Heart left ventricle (tissue), 16 donors: ENCODE measurements at places on chromosomes 7 and 10. TPM values are rescaled to one million over a fixed set of nuclear protein-coding genes. Genes with fewer than 3 reads are reported as not detected.

The HOXA2 gene
- 0.03 TPM for polyA plus RNA-seq

The SPDYE1 gene
- polyA plus RNA-seq, result not detected

- DNase-seq, result peak; percentile 55
Measured at GRCh38 chr10:110399106-110399964, 94.6 kb upstream of the SMNDC1 start.

The GRM8 gene
- 0.24 TPM for polyA plus RNA-seq

GRCh38 chr10:66813122-66813521 is 112.7 kb upstream of the LRRTM3 start:
- no peak for DNase-seq

The SFTPA1 gene
- not detected for polyA plus RNA-seq

- DNase-seq, result no peak
Measured at GRCh38 chr7:127608446-127608845, 9.5 kb downstream of the PAX4 start.

DNA sequence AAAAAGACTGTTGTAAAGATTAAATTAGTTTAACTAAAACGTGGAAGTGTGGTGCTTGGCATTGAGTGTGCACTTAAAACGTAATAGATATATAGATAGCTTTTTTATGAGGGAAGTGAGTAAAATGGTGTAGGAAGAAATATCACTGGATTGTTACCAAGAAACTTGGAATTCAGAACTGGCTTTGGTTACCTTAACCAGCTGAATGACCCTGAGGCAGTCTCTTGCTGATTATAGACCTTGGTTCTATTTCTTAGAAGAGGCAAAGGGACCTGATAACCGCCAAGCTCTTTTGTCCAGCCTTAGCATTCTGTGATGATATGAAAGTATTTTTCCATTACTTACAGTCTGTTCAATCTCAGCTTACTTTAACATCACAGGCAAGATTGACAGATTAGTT is 3.8 kb downstream of the REEP3 start:
- DNase-seq, result no peak

GRCh38 chr10:16779384-16779915 is 37.8 kb downstream of the RSU1 start:
- no peak for DNase-seq

DNA sequence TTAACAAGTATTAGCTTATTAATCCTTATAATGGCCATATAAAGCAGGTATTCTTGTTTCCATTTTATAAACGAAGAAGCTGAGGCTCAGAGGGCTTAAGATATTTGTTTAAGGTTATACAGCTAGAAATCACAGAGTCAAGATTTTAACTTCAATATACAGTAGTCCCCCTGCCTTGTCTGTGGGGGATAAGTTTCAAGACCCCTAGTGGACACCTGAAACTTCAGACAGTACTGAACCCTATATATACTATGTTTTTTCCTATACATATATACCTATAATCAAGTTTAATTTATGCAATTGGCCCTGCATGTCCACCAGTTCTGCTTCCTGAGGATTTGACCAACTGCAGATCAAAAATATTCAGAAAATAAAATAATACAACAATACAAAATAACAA is 44.4 kb upstream of the STRIP2 start:
- DNase-seq, result no peak

- no peak for DNase-seq
Measured at GRCh38 chr10:34382626-34383025, 432.5 kb downstream of the PARD3 start.

GRCh38 chr7:158083526-158084310 is 503.9 kb downstream of the PTPRN2 start:
- no peak for DNase-seq

The CYP2E1 gene
- polyA plus RNA-seq, result 0.46 TPM

DNA sequence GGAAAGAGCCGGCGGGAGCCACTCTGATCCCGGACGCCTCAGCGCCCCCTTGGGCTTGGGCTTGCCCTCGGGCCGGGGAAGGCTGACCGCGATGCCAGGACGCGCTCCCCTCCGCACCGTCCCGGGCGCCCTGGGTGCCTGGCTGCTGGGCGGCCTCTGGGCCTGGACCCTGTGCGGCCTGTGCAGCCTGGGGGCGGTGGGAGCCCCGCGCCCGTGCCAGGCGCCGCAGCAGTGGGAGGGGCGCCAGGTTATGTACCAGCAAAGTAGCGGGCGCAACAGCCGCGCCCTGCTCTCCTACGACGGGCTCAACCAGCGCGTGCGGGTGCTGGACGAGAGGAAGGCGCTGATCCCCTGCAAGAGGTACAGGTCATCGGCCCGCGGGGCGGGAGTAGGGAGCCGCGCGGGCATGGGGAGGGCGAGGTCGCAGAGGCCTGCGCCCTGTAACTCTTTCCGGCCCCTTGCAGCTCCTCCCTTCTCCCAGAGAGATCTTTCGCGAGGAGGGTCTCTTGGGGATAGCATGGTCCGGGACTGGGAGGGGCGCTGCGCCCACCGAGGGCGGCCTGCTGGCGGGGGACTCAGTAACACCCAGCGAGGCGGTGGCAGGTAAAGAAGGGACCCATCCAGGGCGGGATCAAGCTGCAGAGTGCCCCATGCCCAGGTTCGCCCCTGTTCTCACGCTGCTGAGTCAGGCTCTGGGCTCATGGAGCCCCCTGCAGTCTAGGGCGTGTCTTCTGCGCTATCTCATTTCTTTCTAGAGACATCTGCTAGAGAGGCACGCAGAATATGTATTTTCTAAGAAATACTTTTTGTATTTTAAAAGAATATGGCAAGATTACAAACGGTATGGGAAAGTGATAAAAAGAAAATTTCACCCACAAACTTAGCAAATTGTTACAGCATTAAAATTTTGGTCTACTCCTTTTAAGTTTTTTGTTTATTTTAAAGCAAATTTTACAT is 687 bp downstream of the EPDR1 start:
- DNase-seq, result peak; percentile 37

The RPEL1 gene
- not detected for polyA plus RNA-seq

The ELN gene
- polyA plus RNA-seq, result 68.1 TPM

- DNase-seq, result no peak
Measured at GRCh38 chr7:155533120-155533826, 13.1 kb downstream of the CNPY1 start.

The SLC26A3 gene
- polyA plus RNA-seq, result not detected

DNA sequence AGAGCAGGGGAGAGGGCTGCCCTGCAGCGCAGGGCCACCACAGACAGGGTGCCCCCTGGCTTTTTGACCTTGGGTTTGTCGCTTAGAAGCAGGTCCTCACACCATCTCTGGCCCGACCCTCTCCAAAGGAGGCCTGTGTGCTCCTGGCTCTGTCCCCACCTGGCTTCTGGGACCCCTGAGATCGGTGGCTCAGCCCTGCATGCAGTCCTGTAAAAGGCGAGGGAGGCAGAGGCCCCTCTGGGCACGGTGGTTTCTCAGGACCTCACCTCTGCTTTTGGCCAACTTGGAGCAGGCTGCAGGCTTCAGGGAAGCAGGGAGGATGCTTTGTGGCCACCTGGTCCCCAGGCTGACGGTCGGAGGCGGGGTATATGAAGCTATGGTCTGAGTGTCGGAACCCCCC is 21.4 kb downstream of the WDR86 start:
- no peak for DNase-seq

GRCh38 chr10:17607603-17608332 is 9.4 kb downstream of the HACD1 start:
- DNase-seq, result no peak

The ANKRD2 gene
- 450 TPM for polyA plus RNA-seq

The PRLHR gene
- polyA plus RNA-seq, result not detected

DNA sequence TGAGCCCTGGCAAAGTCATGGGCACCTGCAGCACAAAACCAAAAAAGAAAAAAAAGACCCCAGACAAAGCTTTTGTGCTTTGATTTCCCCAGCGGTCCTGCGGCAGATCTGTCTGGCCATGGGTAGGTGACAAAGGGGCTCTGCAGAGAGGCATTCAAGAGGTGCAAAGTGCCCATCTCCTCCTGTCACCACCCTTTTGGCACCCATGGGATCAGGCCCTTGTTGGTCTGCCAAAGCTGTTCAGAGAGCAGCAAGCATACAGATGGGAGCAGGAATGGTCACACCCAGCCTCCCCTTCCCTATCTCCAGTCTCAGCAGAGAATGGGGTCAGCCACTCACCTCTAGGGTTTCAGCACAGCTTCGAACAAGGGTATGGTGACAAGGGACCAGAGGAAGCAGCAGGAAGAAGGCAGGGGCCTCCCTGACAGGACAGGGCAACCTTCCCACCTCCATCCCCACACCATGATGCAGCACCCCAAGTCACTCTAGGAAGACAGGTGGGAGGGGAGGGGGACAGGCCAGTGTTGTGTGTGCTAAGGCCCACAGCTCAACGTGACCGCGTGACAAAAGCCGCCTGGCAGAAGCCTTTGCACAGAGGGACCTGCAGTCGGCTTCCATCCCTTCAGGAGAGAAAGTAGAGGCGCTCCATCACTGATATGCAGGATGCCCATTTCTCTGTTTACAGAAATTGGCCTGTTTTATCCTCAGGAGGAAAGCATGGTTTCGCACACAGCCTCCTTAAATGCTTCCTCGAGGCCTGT is 6.3 kb downstream of the CAMK2G start:
- peak; percentile 75 for DNase-seq

DNA sequence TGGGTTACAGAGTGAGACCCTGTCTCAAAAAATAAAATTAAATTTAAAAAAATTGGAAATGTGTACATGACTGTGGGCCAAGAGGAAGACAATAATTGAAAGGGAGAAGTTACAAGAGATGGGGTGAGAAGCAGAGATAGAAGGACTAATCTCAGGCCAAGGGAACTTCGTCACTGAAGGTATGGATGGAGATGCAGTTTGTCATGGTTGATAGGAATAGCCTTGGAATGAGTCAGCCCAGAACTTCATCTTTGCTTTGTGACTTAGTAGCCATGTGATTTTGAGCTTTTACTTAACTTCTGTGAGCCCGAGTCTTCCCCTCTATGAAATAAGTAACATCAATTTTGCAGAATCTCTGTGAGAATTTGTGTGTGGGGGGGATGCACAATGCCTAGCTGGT is 6.5 kb upstream of the PODXL start:
- DNase-seq, result no peak

The SNCG gene
- 18.5 TPM for polyA plus RNA-seq

GRCh38 chr10:88337134-88337533 is 246.0 kb downstream of the RNLS start:
- DNase-seq, result no peak

DNA sequence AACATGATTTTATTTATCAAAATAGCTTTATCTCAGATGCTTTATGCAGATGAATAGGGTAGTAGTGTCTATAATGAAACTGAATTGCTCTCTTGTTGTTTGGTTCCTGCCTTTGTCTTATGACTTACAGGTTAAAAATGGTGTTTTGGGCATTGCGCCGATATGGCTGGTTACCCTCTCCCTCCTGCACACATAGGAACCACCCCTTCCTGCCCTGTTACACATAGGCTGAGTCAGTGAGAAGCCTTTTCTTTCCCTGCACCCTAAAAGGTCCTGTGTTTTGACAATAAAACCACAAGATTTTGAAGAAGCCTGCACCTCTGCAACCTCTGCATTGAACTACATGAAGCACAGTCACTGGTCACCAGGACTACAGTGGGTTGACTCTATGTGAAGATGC is 655.8 kb upstream of the ANKRD30A start:
- no peak for DNase-seq

DNA sequence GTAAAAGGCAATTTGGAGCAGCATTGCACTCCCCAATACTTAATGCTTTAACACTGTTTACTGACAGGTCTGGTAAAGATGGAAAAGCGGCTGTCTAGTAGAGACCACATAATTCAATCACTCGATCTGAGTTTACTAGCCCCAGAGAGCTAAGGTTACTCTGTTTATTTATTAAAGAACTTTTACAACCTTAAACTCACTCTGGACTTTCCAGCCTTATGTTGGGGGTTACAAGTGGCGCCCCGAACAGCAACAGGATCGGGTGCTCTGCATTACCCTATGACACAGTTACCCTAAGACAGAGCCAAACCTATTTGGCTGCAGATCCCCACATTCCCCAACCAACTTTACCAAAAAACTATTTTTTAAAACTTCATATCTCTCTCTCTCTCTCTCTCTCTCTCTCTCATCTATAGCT is 43.9 kb downstream of the MRPS24 start:
- no peak for DNase-seq

The CHST15 gene
- polyA plus RNA-seq, result 3.1 TPM

- DNase-seq, result no peak
Measured at GRCh38 chr7:86778271-86778670, 134.6 kb downstream of the GRM3 start.

DNA sequence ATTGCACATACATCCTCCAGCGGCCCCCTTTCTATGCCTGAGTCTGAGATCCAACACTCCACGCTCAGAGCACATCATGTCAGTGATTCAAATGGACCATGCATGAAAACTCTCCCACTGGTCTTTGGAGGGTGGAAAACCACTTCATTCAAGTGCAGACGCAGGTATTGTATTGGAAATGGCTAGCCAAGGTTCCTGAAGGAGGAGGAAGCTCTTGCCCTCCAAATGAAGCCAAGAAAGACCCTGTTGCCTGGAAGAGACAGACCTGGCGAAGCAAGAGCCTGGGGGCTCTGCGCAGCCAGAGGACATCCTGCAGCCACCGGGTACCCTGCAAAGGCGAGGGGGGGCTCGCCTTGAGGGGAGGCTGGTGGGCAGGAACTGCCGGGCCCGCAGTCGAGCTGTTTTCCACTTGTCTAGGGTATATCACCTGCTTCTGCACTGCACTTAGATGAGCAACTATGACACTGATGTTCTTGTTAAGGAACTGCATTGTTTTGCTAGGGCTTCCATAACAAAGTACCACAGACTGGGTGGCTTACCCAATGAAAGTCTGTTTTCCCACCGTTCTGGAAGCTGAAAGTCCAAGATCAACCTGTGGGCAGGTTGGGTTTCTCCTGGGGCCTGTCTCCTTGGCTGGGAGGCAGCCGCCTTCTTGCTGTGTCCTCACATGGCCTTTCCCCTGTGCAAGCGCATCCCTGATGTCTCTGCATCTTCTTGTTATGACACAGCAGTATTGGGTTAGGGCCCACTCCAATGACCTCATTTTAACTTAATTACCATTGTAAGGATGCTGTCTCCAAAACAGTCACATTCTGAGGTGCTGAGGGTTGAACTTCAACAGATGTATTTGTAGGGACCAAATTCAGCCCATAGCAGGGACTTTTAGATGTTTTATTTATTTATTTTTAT is 233.4 kb downstream of the ARHGAP12 start:
- no peak for DNase-seq

DNA sequence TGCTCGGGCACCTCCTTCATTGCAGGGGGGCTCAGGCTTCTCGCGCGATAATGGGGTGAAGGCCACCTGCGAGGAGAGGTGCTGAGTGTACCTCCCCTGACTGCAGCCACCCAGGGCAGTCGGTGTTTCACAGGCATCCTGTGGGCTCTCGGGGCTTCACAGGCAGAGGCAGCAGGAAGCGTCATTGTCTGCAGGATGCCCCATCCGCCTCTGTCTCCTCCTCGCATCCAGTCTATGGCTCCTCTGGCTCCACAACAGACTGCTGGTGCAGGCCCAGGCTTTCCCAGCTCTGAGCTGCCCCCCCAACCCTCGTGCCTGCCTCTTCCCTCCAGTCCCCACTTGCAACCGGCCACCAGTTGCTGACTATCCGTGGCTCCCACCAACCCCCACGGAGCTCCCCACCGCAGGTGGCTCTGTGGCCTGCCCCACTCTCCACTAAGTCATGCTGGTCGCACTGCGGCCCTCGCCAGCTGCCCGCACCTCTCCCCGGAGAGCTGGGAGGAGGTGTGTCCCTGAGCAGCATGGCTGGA is 36.5 kb downstream of the CAMK2B start:
- no peak for DNase-seq

The ZPBP gene
- polyA plus RNA-seq, result not detected

- no peak for DNase-seq
Measured at GRCh38 chr10:23543691-23544380, 105.0 kb downstream of the OTUD1 start.
